Lung microvascular endothelial cell (primary cell): ENCODE measurements at places on chromosomes 1 and 21. TPM values are rescaled to one million over a fixed set of nuclear protein-coding genes. Genes with fewer than 3 reads are reported as not detected.
A peak's percentile ranks its signal among the peaks of the same experiment; 100 is the strongest.

The MYBPH gene
- not detected in 2 replicates for total RNA-seq

DNA sequence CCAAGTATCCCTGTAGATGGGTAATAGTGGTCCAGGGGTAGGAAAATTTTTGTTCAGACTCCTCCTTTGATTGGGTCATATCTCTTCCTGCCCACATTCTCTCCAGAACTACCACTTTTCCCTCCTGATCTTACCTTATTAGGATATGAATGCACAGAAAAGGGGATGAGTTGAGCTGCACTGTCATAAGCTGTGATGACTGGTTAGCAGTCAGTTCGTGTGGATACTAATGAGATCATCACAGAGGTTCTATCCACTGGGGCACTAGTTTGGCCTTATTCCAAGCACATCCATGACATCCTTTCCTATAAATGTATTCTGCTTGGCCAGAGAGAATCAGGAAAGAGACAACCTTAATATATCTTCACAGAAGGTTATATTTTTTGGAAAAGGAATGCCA, 22.1 kb upstream of the TBX15 start:
- DNase-seq = no peak

- DNase-seq = peak; percentile 65
Observed at GRCh38 chr1:36400825-36401601, 3.3 kb upstream of the LSM10 start.

GRCh38 chr1:109356505-109356904, 41.2 kb downstream of the SORT1 start:
- DNase-seq = no peak

- DNase-seq = peak; percentile 57
Observed at GRCh38 chr21:42532466-42533181, 19.0 kb downstream of the SLC37A1 start.

DNA sequence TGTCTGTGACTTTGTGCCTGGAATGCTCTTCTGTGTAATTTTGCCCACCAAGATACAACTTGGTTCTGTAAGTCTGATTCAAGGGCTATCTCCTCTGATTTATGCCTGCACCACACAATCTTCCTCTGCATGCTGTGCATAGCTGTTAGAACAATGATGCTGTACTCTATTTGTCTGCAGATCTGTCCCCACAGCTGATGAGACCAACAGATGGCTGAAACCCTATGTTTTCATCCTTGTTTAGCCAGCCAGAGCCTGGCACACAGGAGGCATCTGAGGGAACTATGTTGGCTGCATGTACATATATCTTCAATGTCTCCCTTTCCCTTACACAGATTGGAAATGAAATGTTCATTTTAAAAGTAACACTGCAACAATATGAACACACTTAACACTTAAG, 58.0 kb upstream of the ABCA4 start:
- DNase-seq = no peak
